Central memory CD4-positive, alpha-beta T cell (primary cell): ENCODE measurements at places on chromosomes 5 and 9.

DNA sequence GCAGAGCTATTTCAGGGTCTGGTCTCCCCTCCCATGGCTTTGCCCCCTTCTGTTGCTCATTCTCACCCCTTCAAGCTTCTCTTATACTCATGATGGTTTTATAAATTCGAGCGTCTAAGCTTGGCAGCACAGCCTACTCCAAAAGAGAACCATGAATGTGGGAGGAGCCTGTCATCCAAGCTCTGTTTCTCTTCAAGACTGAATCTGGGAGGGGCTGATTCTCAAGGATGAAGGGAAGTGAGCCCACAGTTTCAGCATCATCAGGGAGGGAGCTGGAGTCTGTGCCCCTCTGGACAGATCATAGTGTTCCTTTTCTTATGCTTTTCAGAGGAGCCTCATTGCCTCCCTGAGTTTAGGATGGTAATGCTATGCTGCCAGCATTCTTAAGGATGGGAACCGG is 168.6 kb downstream of the CFAP90 start:
- DNase-seq, result no peak

DNA sequence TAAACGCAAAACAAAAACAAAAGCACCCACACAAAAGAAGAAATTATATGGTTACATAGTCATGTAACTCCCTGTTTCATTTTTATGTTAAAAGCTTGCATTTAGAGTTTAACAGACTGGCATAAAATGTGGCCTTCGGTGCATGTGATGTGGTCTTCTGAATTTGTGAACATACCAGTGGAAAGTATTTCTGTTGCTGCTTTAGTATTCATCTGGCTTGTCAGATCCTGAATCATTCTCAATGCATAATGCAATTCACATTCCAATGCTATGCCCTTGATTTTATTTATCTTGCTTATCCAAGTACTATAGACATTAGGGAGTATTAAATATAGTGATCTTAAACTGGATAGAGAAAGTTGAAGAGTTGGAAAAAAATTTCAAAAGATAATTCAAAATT is 740.2 kb upstream of the ZNF608 start:
- DNase-seq, result no peak

- no peak for DNase-seq
These were observed 835 bp downstream of the MCIDAS start for GRCh38 chr5:55226027-55226933.

DNA sequence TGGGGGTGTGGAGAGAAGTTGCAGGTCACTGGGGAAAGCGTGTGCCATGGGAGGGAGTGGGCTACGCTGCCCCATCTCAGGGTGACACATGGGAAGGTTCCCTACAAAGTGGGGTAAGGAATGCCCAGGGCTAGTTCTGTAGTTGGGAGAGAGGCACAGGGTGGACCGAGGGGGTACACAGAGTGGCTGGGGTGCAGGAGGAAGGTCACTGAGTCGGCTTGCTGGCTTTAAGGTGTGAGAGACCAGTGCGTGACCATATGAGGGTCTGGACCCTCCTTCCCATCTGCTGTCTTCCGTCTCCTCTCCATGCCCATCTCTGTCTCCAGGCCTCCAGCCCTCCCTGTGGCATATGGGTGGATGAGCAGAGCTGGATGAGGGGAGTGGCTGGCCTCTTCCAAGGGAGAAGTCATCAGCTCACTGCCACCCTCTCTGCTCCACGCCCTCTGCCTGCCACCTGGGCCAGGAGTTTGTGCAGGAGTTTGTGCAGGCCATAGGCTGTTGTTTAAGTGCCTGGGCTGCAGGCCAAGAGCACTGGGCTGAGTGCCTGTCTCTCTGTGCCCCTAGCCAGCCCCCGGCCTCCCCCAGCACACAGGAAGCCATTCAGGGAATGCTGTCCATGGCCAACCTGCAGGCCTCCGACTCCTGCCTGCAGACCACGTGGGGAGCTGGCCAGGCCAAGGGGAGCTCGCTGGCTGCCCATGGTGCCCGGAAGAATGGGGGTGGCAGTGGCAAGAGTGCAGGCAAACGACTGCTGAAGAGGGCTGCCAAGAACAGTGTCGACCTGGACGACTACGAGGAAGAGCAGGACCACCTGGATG is 96.8 kb downstream of the PHF2 start:
- no peak for DNase-seq

GRCh38 chr5:8396246-8396645 is 527.3 kb downstream of the MTRR start:
- no peak for DNase-seq

DNA sequence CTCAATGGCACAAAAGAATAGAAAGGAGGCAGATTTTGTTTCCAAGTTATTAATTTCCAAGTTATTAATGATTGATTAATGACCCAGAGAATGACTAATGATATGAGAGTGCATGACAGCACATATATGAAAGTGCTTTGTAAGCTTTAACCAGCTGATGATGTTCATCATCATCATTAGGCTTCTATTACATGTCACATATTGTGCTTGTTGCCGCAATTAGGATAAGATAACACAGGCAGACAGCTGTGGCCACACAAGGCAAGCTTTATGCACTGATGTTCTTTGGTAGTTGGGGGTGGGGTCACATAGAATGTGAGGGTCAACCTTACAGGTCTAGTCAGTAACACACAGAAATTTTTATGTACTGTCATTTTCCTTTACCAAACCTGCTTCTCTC is 219.7 kb downstream of the TRPM3 start:
- no peak for DNase-seq

DNA sequence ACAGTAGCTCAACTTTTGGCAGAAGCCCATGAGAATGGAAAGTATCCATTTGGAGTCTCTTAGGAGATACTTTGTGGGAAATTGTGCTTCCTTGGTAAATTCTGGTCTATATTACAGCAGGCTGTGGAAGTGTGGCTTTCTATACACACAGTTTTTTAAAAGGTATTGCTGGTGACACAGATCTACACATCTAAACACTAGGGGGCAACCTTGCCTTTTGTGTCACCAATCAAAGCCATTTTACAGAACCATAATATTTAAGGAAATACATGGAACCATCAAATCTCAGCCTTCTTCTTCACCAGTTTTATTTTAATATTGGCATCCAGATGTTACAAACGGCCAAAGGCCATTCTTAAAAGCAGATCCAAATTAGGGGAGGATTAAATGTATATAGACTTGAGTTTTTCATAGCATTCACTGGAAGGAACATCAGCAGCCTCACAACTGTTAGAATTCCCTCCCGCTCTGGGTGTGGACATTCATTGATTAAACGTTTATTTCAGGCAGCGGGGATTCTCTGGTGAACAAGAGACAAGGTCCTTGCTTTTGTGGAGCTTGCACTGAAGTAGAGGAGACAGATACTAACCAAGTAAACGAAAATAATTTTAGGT is 132.4 kb upstream of the EPB41L4A start:
- DNase-seq, result peak; percentile 53

DNA sequence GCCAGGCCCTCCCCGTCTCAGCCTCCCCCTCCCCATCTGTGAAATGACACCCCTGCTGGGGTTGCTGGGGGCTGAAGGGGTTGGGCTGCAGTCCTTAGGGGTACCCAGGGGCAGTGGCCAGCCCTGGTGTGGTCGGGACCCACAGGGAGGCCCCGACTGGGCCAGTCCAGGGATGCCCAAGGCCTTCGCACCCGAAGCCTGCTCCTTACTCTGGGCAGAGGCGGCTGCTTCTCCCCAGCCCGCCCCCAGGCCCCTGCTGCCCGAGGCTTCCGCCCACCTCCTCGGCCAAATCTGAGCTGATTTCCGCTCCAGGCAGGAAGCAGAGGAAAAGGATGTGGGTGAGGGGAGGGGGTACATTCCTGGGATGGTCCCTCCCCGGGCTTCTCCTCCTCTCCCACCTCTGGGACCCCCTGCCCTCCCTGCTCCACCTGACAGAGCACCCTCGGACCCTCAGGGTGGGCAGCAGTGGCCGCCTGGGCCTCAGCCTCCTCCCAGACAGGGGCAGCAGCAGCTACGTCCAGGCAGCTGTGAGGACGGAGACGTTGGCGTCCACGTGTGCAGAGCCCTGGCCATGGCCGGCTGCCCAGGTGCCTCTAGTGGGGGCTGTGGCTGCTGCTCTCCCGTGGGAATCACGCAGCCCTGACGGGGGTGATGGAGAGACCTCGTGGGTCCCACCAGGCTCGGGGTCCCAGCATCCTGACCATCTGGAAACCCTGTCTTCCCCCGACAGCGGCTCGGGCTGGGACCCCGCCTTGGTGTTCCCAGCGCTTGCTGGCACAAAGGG is 4.2 kb upstream of the NRARP start:
- DNase-seq, result no peak

- DNase-seq, result no peak
These were observed 84.1 kb downstream of the PHF2 start for GRCh38 chr9:93660352-93661046.

DNA sequence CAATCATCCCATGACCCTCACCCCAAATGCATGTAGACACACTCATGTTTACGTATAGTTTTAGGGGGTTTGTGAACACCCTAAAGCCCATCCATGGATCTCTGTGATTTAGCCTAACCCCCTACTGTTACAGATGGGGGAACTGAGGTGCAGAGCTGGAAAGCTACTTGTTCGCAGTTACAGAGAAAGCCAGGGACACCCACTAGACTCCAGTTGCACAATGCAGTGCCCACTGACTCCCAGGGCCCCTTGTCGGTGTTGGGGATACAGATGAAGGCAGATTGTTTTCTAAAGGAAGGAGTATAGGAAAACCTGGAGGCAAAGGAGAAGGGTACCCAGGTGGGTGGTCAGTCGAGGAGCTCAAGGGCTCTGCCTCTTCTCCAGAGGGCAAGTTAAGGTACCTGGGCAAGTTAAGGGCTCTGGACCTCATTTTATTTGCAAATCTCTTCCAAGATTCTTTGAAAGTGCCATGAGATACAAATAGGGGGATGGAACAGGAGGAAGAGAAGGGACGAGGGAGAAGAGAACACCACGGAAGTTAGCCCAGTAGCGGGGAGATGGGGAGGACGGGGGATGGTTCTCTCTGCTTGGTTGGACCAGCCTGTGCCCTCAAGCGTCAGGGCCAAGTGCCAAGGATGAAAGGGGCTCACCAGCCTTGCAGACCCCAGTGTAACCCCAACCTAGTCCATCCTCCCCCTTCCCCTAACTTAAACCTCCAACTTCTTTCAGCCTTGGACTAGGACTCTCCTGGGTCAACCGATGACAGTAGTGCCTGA is 958 bp downstream of the MYOZ3 start:
- no peak for DNase-seq

DNA sequence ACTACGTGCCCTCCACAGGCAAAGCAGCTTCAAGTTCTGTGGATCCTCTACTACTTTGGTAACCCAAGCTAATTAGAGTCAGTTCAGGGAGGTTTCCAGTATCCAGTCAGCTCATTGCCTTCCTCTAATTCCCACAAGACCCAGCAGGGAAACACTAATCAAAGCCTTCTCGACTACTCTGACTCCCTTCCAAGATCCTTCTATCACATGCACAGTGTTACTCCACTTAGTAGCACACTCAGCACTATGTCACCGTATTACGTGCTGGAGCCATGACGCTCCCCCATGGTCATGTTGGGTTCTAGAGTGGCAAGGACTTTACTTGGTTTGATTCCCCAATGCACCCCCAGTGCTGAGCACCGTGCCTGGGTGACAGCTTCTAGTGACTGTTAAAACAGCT is 53.0 kb downstream of the DCP2 start:
- no peak for DNase-seq

- no peak for DNase-seq
These were observed 54.3 kb downstream of the ADGRV1 start for GRCh38 chr5:90612919-90613318.

GRCh38 chr9:89378541-89378940 is 60.2 kb downstream of the SECISBP2 start:
- DNase-seq, result no peak

DNA sequence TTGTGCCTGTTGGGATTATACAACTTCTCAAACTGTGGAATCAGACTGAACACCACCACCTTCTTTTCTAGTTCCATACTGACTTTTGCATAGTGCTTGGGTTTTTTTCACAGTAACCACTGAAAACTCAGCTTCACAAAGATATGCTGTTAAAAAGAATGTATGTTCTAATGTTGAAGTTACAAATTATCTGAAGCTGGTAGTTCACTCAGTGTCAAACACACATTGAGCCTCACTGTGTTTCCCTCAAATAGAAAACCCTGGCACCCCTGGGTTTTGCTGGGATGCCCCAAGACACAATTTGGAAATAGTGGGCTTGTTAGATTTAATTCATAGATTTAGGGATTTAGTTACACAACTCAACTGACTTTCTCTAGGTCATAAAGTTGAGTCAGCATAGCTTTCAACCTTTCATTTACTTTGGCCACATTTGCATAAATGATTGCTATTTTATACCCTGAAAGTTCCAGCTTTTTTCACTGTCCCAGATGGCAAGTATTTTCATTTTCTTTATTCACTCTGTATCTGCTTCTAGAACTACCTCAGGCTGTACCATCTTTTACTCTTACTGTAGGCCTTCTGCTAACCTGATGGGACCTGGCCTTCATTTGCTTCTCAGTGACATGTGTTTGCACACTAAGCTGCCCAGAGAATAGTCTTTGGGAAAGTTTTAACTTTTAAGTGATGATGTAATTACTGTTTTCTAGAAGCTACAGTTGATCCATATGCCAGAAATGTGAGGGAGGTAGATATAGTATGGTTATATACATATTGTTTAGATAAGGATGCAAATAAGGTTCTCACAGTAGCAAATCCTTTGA is 115.1 kb downstream of the CDC42SE2 start:
- peak; percentile 49 for DNase-seq

DNA sequence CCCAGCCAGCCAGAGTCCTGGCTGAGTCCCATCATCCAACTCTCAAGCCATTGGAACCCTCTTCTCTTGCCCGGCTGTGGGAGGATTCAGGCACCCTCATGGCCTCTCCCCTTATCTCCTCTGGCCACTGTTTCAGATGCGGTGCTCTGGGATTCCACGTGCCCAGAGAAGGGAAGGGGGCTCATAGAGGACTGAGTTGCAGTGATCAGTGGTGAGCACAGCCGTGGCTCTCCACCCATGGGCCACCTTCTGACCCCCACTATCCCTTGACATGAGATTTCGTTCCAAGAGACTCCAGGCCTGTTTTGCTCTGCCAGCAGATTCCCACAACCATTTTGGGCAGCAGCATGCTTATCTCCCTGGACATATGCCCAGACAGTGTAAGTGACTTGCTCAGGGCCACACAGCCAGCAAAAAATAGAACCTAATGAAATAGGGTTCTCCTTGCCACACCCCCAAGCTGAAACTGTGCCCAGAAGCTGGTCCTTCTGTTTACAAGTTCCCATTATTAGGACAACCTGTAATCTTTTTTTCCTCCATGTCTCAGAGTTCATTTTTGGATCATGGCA is 2.7 kb downstream of the GPX3 start:
- no peak for DNase-seq

- no peak for DNase-seq
These were observed 36.9 kb upstream of the SRP19 start for GRCh38 chr5:112824197-112824596.

DNA sequence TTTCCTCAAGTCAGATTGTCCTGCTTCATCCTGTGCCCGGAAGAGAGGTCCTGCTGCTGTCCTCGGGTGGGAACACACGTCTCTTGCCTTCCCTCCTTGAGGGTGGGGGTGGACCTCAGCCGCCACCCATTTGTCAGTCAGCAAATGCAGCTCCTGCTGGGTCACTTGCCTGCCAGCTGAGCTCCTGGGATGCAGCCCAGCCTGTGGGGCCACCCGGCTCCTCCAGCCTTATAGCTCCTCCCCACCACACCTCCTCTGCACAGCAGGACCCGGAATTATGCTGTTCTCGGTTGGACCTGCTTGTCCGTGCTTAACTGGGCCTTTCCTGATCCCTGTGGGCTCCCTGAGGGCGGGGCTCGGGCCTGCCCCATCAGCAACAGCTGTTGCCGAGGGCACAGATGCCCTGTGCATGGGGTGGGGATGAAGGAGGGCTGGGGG is 52.7 kb downstream of the RXRA start:
- DNase-seq, result no peak

- no peak for DNase-seq
These were observed 171.8 kb downstream of the XRCC4 start for GRCh38 chr5:83249156-83249555.

GRCh38 chr5:88707216-88707965 is 175.6 kb downstream of the MEF2C start:
- no peak for DNase-seq
